Stromal cell of bone marrow (primary cell): ENCODE measurements at places on chromosomes 3 and 15.
A peak's percentile ranks its signal among the peaks of the same experiment; 100 is the strongest.

DNA sequence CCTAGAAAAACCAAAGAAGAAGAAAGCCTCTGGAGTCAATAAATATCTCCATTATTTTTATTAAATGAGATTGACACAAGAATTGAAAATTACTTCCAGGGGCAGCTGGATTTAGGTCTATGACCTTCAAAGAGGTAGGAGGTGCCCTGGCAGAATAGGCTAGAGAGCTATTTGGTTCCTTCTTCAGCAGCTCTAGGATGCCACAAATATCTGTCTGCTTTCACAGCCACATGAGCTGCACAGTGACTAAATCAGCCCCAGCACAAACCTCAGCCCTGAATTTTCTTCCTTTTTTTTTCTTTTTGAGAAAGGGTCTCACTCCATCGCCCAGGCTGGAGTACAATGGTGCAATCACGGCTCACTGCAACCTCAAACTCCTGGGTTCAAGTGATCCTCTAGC lies 223.5 kb downstream of the ABHD5 start:
- DNase-seq: no peak

- DNase-seq: no peak
Observed at GRCh38 chr3:49148159-49148558, 15.3 kb upstream of the LAMB2 start.

- DNase-seq: no peak
Observed at GRCh38 chr15:82552861-82553260, 12.6 kb upstream of the RPS17 start.

DNA sequence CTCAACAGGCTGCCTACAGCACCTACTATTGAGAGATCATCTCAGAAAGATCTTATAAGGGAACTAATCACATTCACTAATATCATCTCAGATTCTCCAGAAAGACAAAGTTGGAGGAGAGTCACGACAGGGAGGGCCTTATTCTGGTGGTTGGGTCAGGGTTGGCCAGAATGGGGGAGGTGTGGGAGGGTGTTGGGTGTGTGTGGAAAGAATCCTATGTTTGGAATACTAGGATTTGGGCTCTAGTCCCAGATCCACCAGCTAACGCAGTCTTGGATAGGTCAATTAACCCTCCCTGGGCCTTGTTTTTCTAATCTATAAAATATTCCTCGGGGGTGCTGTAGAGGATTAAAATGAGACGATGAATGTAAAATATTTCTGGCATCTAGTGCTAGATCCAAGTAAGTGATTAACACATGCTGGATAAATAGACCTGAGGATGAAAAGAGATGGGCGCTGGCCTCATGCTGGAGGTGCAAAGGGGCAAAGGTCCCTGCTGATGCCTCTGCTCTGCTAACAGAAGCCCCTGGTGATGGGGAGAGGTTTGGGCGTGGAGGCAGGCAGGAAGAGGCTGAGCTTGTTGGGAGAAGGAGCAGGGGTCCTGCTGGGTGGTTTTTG lies 67.6 kb upstream of the ETV5 start:
- DNase-seq: no peak

- no peak for DNase-seq
Observed at GRCh38 chr3:125110876-125111480, 55.2 kb upstream of the HEG1 start.

GRCh38 chr3:181969925-181970324 lies 258.2 kb downstream of the SOX2 start:
- no peak for DNase-seq

GRCh38 chr3:29898171-29898965 lies 617.5 kb downstream of the RBMS3 start:
- no peak for DNase-seq

DNA sequence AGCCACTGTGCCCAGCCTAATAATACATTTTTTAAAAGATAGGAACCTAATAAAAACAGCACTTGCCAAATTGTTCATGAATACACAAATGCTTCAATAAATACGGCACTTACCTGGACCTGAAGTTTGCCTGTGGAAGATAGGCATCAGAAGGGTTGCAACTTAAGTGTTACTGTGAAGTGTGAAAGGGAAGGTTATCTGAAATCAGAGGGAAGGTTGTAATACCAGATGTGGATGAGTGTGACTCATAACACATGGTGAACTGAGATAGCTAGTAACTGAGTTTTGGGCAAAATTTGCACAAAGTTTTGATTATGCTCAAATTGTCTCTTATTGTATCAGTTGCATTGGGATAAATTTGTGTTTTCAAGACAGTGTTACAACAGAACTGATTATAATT lies 68.0 kb downstream of the ATP11B start:
- no peak for DNase-seq

DNA sequence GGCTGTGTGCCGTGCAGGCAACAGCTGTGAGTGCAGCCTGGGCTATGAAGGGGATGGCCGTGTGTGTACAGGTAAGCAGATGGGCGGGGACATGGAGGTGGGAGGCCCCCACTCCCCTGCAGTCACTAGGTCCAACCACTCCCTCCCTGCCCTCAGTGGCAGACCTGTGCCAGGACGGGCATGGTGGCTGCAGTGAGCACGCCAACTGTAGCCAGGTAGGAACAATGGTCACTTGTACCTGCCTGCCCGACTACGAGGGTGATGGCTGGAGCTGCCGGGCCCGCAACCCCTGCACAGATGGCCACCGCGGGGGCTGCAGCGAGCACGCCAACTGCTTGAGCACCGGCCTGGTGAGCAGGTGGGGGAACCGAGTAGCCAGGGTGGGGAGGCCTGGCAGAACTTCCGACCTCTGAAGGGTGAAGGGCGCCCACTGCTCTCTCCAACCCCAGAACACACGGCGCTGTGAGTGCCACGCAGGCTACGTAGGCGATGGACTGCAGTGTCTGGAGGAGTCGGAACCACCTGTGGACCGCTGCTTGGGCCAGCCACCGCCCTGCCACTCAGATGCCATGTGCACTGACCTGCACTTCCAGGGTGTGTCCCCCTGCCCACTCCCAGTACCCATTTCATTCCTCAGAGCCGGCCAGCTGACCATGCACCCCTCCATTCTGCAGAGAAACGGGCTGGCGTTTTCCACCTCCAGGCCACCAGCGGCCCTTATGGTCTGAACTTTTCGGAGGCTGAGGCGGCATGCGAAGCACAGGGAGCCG lies 11.6 kb downstream of the NT5DC2 start:
- DNase-seq: no peak

GRCh38 chr3:172288651-172289050 lies 159.6 kb downstream of the GHSR start:
- DNase-seq: no peak

DNA sequence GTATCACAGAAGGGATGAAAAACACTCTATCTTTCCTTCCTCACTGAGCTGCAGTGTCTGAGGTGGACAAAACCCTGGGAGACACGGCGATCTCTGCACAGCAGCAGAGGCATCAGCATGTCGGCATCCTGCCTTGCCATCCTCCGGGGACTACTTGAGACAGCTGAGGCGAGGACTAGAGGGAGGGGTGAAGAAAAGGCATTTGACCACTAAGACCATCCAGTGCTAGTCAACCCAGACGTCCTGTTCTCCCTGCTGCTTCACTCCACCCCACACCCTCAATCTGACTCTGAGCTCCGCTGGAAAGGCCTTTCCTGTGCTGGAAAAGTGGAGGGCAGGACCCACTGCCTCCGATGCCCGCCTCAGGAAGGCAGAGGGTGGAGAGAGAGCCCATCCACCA lies 67.3 kb downstream of the VGLL4 start:
- DNase-seq: no peak

GRCh38 chr3:167710552-167710951 lies 24.1 kb downstream of the PDCD10 start:
- no peak for DNase-seq

- no peak for DNase-seq
Observed at GRCh38 chr3:116914004-116914403, 204.4 kb downstream of the TUSC7 start.

- no peak for DNase-seq
Observed at GRCh38 chr3:192487033-192487432, 240.3 kb downstream of the FGF12 start.

DNA sequence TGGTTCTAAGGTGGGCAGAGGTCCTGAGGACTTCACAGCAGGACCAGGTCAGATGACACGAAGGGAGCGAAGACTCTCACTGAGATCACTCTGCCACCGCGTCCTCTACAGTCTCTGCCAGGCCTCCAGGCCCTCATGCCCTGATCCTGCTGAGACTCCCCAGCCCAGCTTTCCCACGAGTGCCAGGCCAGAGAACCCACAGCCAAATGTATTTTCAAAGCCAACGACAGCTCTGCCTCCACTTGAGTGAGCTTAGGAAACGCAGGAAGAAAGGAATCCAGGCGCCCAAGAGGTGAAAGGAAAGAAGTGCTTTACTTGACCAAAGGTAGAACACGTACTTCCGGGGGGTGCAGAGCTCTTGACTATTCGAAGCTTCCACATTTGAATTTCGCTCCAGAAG lies 275.0 kb downstream of the XXYLT1 start:
- no peak for DNase-seq

- no peak for DNase-seq
Observed at GRCh38 chr3:61053781-61054496, 197.3 kb downstream of the FHIT start.

- no peak for DNase-seq
Observed at GRCh38 chr3:134992586-134992985, 197.5 kb downstream of the EPHB1 start.

DNA sequence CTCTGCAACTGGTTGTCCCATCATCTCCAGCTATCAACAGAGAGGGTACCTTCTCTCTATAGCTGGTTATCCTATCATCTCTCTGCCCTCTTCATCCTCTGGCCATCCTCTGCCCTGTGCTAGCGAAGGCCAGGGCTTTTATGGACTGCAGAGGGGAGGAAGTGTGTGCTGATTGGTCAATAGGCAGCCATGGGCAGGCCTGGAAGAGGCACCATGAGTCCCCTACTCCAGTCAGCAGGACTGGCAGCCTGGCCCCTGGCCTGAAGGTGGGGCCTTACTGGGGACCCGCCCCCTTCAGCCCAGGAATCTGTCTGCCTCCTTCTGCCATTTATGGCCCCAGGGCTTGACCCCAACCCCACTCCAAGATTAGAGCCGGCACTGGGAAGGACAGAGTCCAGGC lies 10.4 kb upstream of the TRIM59 start:
- DNase-seq: no peak

- no peak for DNase-seq
Observed at GRCh38 chr3:177051411-177051810, 145.9 kb downstream of the TBL1XR1 start.

DNA sequence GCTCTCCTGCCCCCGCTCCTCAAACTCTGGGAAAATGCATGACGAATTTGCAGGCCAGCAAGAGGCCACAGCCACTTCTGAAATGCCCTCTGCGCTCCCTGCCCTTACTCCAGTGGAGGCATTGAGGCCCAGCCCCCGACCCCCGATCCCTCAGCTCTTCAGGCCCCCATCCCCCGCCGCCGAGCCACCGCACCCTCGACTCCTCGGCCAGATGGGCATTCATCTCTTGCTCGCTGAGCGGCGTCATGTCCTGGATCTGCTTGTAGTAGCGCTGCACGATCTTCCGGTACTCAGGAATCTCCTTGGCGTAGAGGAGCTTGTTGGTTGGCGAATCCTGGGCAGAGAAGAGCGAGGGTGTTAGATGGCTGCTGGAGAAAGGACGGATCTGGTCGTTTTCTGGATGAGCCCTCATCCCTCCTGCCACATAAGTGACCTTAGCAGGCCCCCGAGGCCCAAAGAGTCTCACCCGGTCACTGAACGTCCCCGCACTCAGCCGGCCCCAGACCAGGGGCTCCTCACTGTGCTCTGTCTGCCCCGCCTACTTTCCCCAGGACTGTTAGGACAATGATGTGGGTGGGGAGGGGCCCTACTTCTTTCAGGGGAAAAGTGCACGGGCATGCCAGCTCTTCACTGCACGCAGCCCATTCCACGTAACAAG lies 14.0 kb downstream of the H1-8 start:
- no peak for DNase-seq

- DNase-seq: peak; percentile 65
Observed at GRCh38 chr3:101038880-101039279, 45.7 kb upstream of the ABI3BP start.

GRCh38 chr3:147189016-147189415 lies 217.3 kb downstream of the ZIC4 start:
- DNase-seq: no peak

GRCh38 chr3:70728311-70728710 lies 415.9 kb upstream of the MDFIC2 start:
- DNase-seq: no peak

DNA sequence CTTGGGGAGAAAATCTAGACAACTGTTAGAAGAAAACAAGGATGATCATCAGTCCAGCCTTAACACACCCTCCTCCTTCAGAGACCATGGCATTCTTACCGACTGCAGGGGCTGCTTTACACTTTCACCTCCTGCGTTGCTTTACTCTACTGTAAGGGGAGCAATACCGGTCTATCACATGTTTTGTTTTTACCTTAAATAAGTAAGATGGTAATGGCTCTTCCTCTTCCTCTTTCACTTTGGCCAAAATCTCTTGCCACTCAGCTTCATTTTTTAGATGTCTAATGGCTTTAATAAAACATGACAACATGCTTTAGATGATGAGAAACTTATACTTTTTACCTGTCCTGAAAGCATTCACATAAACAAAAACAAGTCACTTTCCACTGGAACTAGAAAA lies 33.4 kb upstream of the STIMATE start:
- DNase-seq: no peak

DNA sequence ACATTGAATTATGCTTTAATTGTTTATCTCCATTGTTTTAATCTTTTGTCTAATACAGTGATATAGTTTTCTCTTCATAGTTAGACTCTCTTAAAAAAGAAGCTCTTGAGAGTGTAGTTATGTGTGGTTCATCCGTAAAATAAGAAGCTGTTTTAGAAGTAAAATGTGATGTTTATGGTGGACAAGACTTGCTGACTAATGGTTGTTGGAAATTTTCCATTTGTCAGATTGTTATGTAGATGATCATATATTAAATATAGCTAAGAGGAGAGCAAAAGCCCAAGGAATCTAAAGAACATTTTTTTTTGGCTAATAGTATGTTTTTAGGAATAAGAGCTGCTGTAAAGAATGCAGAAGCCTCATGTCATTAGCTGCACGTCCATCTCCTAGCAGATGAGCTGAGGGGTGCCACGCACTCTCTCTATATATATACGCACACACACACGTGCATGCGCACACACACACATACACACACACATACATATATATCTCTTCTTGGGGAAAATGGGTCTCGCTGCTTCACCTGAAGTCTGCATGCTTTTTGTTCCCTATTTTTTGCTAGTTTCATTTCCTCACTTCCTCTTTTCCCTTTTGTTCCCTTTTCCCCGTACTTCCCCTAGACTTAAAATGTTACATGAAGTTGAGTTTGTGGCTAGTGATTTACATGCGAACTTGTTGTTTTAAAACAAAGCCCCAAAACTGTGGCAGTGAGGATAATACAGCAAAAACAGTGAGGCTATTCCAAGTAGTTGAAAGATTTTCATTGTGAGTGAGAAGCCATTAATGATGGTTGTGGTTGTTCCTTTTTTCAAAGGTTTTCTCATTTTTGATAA lies 107.8 kb downstream of the MBNL1 start:
- no peak for DNase-seq

GRCh38 chr3:42347928-42348327 lies 62.5 kb downstream of the LYZL4 start:
- DNase-seq: no peak

GRCh38 chr15:73936588-73937290 lies 10.5 kb downstream of the LOXL1 start:
- no peak for DNase-seq

- DNase-seq: no peak
Observed at GRCh38 chr15:83044156-83044555, 22.9 kb downstream of the BTBD1 start.

- DNase-seq: no peak
Observed at GRCh38 chr15:94607176-94607654, 375.9 kb downstream of the MCTP2 start.
